NCI-H2171 treated with DMSO at 0.1 percent for 48 hours (cell line): ENCODE measurements at places on chromosomes 1 and 21.

- no peak for DNase-seq
Observed at GRCh38 chr1:230113593-230114236, 46.7 kb downstream of the GALNT2 start.

- DNase-seq: no peak
Observed at GRCh38 chr1:206905295-206906164, 8.3 kb downstream of the IL24 start.

- DNase-seq: peak; percentile 89
Observed at GRCh38 chr1:71667216-71667615, 586.4 kb upstream of the ZRANB2 start.

GRCh38 chr1:11455967-11456570 is 22.9 kb upstream of the DISP3 start:
- no peak for DNase-seq

DNA sequence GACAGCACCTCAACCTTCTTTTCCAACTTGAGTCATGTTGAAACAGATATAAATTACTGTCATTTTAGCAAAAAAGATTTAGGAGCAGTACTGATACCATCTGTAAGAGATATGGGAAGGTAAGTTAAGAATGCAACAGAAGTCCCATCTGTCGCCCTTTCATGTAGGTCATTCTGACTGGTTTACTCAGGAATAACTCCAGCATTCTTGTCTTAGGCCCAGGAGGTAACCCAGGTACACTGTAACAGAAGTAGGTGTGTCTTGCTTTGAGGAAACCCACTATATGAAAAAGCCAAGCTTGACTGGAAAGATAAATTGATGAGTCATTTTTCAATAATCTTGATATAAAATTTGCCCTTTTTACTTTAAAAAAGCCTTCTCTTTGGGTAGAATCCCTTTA is 35.4 kb downstream of the PGM1 start:
- DNase-seq: peak; percentile 78

GRCh38 chr1:84795966-84796600 is 96.9 kb downstream of the LPAR3 start:
- no peak for DNase-seq

GRCh38 chr1:206672844-206673758 is 11.6 kb upstream of the MAPKAPK2 start:
- DNase-seq: no peak

- DNase-seq: no peak
Observed at GRCh38 chr1:91523482-91523881, 22.8 kb downstream of the CDC7 start.

DNA sequence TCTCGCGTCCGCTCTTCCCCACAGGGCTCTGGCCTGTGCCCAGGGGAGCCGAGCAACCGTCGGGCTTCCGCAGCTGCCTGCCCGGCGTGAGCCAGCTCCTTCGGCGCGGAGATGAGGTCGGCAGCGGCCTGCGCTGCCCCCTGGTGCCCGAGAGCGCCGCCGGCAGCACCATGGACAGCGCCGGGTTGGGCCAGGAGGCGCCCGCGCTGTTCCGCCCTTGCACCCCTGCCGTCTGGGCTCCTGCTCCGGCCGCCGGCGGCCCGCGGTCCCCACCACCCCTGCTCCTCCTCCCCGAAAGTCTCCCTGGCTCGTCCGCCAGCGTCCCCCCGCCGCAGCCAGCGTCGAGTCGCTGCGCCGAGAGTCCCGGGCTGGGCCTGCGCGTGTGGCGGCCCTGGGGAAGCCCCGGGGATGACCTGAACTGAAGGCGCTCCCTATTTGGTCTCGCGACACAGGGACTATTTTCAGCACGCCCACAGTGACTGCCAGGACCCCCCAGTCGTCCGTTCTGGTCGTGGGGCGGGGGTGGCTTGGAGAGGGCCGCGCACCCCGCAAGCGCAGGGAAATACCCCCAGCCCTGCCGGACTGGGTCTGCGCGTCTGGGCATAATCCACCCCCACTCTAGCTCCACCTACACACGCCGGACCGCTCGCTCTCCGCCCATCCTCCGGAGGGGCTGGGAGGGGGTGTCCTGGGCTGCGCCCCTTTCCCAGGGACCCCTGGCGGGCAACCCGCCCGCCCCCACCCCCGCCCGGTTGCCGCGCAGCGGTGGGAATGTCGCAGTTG is 1.3 kb downstream of the HES3 start:
- DNase-seq: peak; percentile 85

GRCh38 chr21:32256251-32256650 is 22.6 kb downstream of the MIS18A start:
- DNase-seq: peak; percentile 39

- DNase-seq: no peak
Observed at GRCh38 chr1:65056234-65056633, 89.9 kb upstream of the JAK1 start.

DNA sequence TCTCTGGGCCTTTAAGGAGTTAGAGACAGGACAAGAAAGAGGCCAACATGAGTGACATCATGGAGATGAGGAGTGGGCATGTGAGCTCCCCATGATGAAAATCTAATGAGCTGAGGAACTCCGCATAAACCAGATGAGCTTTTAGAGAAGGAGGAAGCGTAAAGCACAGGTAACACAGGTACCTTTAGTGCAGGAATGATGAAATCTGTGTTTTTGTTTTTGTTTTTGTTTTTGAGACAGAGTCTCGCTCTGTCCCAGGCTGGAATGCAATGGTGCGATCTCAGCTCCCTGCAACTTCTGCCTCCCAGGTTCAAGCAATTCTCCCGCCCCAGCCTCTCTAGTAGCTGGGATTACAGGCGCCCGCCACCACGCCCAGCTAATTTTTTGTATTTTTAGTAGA is 12.7 kb upstream of the FAM89A start:
- no peak for DNase-seq

DNA sequence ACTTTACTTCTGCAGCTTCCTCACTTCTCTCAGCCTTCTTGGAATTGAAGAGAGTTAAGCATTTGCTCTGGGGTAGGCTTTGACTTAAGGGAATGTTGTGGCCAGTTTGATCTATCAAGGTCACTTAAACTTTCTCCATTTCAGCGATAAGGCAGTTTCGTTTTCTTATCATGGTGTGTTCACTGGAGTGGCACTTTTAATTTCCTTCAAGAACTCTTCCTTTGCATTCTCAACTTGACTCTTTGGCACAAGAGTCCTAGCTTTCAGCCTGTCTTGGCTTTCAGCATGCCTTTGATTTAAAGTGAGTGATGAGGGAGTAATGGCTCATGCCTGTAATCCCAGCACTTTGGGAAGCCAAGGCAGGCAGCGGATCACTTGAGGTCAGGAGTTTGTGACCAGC is 38.7 kb downstream of the HS2ST1 start:
- no peak for DNase-seq

DNA sequence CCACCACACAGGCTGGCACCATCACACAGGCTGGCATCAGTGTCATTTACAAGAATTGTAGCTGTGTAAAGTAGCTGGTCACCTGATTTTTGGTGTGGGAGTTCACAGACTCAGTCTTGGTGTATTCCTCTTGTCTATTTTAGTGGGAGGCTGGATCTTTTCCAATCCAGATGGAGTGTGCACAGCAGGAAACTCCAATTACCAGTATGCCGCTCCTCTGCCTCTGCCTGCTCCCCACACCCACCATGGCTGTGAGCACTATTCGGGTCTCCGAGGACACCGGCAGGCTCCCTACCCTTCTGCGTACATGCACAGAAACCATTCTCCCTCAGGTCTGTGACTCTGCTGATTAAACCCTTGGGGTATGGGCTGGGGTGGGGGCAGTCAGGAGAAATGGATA is 24.2 kb downstream of the TBX19 start:
- DNase-seq: peak; percentile 91

DNA sequence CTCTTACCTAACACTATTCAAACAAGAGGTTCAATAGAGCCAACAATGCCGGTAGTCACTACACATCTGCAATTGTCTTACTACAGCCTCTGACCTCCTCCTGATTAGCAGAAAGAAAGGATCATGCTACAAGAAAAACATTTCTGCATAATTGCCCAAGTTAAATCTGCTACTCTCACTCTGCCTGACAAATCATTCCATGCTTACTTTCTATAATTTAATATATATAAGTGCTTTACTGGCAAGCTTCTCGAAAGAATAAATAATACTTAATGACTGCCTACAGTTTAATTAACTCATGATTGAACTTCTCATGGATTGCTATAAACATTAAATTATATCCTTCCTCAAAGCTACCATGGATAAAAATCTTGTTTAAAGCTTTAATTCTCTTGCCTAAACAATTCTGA is 156.0 kb downstream of the SLC45A1 start:
- no peak for DNase-seq
